ENCODE measurements at places on chromosomes 1 and 21.

DNA sequence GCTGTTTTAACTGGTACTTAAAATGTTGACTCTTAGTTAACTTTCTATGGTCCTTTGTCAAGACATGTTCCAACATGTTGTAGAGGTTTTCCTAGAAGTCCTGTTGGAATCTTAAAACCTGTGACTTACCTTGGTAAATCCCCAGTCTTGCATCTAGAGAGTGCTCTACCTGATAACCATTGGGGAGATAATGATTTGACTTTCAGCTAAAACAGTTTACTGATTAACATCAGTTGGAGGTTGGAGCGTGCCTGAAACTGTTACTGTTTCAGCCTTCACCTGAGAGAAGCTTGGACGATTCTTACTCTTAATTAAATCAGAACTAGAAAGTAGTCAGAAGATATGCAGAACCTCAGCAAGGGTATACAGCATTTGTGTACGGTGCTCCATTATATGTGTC is 8.8 kb downstream of the MDM4 start:
- DNase-seq: no peak

DNA sequence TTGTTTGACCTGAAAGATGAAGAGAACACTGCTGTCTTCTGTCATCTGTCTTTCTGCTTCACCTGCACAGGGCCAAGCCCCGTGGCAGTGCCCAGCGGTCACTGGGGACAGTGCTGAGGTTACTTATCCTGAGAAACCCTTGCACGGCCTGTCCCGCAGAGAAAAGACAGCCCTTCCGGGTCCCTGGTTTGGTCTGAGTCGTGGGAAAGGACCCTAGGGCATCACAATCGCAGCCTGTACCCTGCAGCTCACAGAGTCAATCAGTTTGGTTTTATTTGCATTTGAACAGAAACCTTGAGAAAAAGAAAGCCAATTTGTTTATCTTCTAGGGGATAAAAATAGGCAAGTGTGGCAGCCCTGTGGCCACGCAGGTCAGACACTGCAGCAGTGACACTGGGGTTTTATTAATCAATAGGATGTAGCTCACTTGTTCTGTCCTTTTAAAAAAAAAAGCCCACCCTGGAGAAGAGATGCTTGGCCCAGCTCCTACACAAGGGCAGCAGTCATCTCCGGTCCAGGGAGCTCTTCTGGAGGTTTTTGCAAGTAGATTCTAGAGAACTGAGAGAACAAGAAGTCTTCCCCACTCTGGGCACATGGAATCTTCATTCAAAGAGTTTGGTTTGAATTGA is 120.0 kb downstream of the PEX14 start:
- DNase-seq: no peak

DNA sequence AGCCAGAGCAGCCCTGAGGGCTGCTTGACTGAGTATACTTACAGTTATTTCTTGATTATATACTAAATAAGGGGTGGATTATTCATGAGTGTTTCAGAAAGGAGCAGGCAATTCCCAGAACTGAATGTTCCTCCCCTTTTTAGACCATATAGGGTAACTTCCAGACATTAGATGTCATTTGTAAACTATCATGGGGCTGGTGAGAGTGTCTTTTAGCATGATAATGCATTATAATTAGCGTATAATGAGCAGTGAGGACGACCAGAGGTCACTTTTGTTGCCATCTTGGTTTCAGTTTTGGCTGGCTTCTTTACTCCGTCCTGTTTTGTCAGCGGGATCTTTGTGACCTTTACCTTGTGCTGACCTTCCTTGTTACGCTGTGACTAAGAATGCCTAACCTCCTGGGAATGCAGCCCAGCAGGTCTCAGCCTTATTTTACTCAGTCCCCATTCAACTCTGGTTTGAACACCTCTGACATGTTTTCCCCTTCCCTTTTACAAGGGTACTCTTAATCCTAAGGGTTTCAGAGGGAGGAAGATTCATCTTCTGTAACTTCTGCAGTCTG is 16.2 kb downstream of the KCTD3 start:
- no peak for DNase-seq

- DNase-seq: no peak
Measured at GRCh38 chr1:28416509-28417194, 47.1 kb downstream of the PHACTR4 start.

DNA sequence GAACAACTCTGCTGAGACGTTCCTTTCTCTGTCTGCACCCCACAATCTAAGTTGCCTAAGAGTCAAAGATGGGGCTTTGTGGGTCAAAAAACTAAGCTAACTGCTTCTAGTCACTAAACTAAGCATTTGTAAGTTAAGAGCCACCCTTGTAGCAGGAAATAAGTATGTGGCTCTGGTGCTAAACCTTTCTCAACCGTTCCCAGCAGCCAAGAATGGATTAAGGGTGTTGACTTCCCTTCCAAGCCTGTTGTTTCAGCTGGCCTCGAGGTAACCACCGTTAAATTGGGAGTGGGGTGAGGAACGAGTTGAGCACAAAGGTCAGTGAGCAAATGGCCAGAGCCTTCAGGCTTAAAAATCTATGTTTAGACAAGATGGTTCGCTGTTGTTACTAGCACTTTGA is 169.1 kb downstream of the TRIM33 start:
- DNase-seq: peak; percentile 18

DNA sequence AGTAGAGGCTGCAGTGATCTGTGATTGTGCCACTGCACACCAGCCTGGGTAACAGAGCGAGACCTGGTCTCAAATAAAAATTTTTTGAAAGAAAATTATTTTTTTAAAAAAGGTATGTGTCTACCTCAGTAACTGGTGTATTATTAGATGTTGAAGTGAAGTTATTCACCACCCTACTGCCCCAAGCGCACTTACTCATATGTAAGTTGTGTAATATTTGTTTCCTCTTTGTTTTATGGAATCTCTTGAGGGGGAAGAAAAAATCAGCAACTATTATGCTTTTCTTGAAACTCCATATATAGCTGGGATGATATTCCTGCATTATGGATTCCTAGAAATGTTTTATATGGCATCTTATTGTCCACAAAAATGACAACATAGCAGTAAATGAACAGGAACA is 21.3 kb downstream of the RBM15 start:
- DNase-seq: no peak

- no peak for DNase-seq
Measured at GRCh38 chr1:3119061-3119460, 50.1 kb downstream of the PRDM16 start.

DNA sequence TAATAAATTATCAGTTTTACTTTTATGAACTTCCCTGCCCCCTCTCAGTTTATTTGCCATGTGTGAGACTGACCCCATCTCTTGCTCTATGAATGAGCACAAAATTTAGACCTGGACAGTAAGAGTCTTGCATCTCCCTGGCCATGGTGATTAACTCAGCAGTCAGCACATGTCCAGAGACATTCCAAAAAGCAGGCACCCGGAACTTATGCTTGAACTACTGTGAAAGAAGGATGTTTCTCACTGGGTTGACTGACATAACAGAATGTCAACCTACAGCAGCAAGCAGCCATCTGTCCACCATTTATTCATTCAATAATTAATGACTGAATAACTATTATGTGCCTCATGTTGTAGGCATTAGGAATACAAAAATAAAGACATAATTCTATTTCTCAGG is 11.3 kb upstream of the SEC16B start:
- DNase-seq: no peak

- peak; percentile 17 for DNase-seq
Measured at GRCh38 chr1:158329733-158330132, 1.6 kb downstream of the CD1B start.
